Ovary (tissue), 10 donors: ENCODE measurements at places on chromosomes 1 and 21. TPM values are rescaled to one million over a fixed set of nuclear protein-coding genes. Genes with fewer than 3 reads are reported as not detected.

DNA sequence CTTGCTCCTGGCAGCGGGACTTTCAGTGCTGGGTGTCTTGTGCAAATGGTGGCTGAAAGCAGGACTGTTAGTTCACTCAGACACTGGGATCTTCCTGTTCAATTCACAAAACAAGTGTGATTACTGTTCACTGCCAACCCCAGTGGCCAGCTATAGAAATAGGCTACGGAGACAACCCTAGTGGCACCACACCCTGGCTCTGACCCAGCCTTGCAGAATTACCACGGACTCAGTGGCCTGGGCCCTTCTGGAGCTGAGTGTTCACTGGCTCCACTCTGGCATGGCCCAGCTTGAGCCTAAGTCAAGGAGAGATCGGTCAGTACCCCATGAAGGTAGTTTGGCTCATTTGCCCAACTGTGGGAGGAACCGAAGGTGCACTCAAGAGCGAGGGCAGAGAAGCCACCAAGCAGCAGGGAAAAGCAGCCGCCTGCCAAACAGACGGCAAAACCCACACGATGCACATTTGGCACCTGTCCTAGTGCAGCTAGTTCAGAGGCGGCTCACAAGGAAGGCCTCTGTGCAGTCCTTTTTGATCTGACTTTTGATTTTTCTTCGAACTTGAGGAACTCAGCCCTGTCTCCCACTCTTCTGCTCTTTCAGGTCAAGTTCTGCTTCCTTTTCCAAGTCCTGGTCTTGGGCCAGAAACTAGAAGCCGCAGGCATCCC lies 5.9 kb downstream of the KIAA2013 start:
- no peak overlapping the region for H3K27ac ChIP-seq
- DNase-seq = no peak
- H3K36me3 ChIP-seq = no peaks in the 10 kb centered on the region
- H3K4me1 ChIP-seq = peaks cover 7% of the 10 kb centered on the region
- H3K27me3 ChIP-seq = no peaks in the 10 kb centered on the region
- H3K4me3 ChIP-seq = no peak overlapping the region

GRCh38 chr1:199954699-199955098 lies 72.8 kb upstream of the NR5A2 start:
- no peak overlapping the region for H3K27ac ChIP-seq
- no peaks in the 10 kb centered on the region for H3K36me3 ChIP-seq
- H3K27me3 ChIP-seq = no peaks in the 10 kb centered on the region
- H3K4me1 ChIP-seq = no peaks in the 10 kb centered on the region

Gene CCDC190
- total RNA-seq = not detected

- no peak for DNase-seq
- H3K4me3 ChIP-seq = no peak overlapping the region
- H3K4me1 ChIP-seq = no peaks in the 10 kb centered on the region
- no peak overlapping the region for H3K27ac ChIP-seq
Measured at GRCh38 chr1:198619375-198620140, 19.3 kb upstream of the PTPRC start.

DNA sequence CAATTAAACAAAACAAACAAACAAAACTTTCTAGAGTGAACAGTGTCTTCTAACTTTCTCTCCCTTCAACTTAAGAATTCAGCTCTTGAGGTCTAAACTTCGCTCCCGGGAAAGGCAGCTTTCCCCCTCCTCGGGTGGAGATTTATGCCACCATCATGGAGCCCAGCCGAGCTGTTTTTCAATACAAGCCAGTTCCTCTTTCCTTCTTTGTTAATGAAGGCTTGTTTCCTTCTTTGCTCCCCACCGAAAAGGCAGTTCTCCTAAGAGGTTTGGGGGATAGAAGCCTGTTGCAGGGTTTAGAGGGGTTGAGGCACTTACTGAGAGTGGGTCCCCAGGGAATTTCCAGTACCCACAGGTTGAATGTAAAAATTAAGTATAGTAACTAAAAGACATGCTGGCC lies 26.5 kb downstream of the OLIG1 start:
- H3K27ac ChIP-seq = no peak overlapping the region
- H3K36me3 ChIP-seq = no peaks in the 10 kb centered on the region
- H3K4me3 ChIP-seq = no peak overlapping the region
- H3K27me3 ChIP-seq = no peaks in the 10 kb centered on the region
- no peaks in the 10 kb centered on the region for H3K4me1 ChIP-seq

Gene GUCA2A
- total RNA-seq = not detected

DNA sequence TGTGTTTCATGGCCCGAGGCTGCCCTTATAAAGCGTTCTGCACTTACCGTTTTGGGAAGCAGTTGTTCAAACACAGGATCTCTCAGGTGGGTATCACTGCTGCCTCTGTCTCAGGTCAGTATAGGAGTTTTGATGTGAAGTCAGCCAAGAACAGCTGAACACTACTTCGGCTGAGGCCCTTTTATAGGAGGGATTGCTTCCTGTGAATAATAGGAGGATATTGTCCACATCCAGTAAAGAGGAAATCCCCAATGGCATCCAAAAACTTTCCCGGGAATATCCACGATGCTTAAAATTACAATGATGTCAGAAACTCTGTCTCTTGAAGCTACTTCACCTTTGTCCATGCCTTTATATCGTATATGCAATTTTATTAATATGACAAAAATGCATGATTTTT lies at the start of gene SELE:
TSS of gene SELE (minus strand) at position 156 of the 400 bp plus-strand sequence. CDS start 467 bp downstream, outside the sequence.
- no peaks in the 10 kb centered on the region for H3K4me1 ChIP-seq
- no peaks in the 10 kb centered on the region for H3K27me3 ChIP-seq
- no peak for DNase-seq
- H3K36me3 ChIP-seq = no peaks in the 10 kb centered on the region
- H3K27ac ChIP-seq = no peak within 1 kb of the TSS

- H3K4me1 ChIP-seq = no peaks in the 10 kb centered on the region
- no peak for DNase-seq
- no peak overlapping the region for H3K4me3 ChIP-seq
- no peak overlapping the region for H3K27ac ChIP-seq
- H3K27me3 ChIP-seq = no peaks in the 10 kb centered on the region
- H3K36me3 ChIP-seq = no peaks in the 10 kb centered on the region
Measured at GRCh38 chr1:151238467-151238739, 16.1 kb upstream of the PSMD4 start.

DNA sequence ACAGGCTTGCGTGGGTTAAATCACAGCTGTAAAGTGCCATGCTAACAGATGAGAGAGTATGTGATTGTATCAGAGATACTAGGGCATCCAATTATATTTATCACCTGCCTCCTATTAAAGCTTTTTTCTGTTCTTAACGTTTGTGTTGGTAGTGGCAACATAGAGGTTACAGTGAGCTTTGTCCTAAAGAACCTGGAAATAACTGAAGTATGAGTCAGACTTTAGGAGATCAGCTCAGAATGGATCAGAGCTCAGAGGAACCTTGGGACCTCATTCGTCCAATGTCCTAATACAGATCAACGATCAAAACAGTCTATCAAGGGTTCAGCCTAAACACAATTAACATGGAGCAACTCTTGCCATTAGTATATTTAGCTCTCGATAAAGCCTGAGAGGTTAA lies 81.0 kb downstream of the RGS7 start:
- no peak overlapping the region for H3K4me3 ChIP-seq
- H3K27me3 ChIP-seq = no peaks in the 10 kb centered on the region
- no peaks in the 10 kb centered on the region for H3K36me3 ChIP-seq
- DNase-seq = no peak
- no peak overlapping the region for H3K27ac ChIP-seq
- H3K4me1 ChIP-seq = no peaks in the 10 kb centered on the region

DNA sequence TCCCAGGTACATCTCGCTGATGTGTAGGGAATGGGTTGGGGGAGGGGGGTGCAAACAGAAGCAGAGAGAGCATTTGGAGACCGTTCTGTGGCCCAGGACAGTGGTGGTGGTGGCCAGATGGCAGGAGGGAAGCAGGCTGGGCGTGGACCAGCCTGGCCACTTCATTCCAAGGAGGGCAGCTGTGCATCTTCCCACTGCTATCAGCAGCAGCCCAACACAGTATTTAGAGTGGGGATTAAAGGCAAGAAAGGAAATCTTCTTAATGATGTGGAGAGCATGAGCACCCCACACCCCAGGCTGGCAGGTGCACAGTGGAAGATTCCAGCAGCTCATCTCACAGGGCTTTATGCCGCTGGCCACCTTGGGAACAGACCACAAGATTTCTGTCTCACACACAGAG lies 198.7 kb downstream of the NPHP4 start:
- no peaks in the 10 kb centered on the region for H3K36me3 ChIP-seq
- H3K27ac ChIP-seq = no peak overlapping the region
- H3K27me3 ChIP-seq = no peaks in the 10 kb centered on the region
- DNase-seq = no peak

Gene PLOD1
- 98.1 TPM for total RNA-seq

Gene TRIM67
- total RNA-seq = not detected

GRCh38 chr1:202182040-202182877 lies 11.3 kb upstream of the LGR6 start:
- H3K4me1 ChIP-seq = no peaks in the 10 kb centered on the region
- no peak for DNase-seq
- H3K4me3 ChIP-seq = no peak overlapping the region
- no peaks in the 10 kb centered on the region for H3K36me3 ChIP-seq
- H3K27ac ChIP-seq = no peak overlapping the region
- no peaks in the 10 kb centered on the region for H3K27me3 ChIP-seq

DNA sequence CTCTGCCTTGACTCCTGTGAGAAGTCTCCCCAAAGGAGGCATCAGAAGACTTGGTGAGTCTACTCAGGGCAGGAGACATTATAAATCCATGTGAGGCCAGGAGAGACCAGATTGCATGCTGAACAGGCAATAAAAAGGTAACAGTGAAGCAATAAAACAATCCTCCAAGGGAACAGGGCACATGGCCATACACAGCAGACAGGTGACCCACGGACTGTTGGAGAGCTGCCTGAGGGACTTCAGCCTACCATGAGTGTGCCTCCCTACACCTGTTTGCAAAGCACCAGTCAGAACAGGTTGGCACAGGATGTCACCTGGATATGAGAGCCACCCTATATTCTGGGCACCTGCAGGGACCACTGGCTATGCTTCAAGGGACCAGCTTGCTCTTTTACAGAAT lies 67.6 kb downstream of the MAB21L3 start:
- H3K4me1 ChIP-seq = no peaks in the 10 kb centered on the region
- H3K27ac ChIP-seq = no peak overlapping the region
- no peaks in the 10 kb centered on the region for H3K27me3 ChIP-seq
- DNase-seq = no peak

DNA sequence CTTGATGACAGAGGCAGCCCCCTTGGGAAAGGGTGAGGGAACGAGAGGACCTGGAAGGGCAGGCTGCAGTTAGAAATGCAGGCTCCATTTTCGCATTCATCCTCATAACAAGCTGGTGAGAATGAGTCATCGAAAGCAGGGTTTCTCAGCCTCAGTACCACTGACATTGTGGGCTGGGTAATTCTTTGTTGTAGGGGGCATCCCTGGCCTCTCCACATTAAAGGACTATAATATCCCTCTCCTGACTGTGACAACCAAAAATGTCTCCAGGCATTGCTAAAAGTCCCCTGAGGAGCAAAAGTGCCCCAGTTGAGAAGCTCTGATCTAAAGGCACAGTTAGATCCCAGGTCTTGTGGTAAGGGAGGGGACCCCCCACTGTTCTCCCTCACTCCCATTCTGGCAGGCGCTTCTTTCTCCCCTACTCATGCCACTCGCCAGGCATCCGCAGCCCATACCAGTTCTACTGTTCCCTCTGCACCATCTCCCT lies 20.4 kb downstream of the KCNN3 start:
- DNase-seq = no peak
- peaks cover 3% of the 10 kb centered on the region for H3K4me1 ChIP-seq
- no peaks in the 10 kb centered on the region for H3K27me3 ChIP-seq
- H3K27ac ChIP-seq = no peak overlapping the region

DNA sequence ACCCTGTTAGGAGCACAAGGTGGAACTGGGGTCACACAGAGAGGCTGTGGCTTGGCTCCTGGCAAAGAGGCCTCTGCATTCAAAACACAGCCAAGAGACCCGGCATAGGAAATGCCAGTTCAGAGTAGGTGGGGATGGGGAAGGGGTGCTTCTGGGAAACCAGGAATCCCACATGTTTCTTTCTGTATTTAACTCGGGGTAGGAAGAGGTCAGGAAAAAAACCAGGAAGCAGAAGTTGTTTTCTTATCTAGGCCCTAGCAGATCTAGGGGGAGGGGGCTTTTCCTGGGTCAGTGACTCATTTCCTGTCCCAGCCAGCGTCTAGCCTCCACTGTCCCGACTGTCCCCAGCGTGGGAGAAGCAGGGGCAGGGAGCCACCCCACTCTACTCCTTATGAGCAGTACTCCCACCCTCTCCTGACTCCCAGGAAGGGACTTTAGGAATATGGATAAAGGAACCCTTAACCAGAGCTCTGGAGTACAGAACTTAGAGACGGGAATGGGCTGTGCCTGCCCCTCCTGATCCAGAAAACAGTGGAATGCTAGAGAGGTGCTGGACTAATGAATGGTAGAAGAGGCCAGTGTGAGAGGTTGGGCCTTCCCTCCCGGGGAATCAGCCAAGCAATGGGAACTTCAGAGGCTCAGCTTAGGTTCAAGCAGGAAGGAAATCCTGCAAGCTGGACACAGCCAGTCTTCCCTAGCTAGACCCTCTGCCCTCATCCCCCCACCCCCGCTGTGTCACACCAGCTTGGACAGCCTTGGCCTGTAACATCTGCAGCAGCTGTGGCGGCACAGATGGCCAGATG lies 5.7 kb downstream of the FHL3 start:
- H3K36me3 ChIP-seq = no peaks in the 10 kb centered on the region
- no peaks in the 10 kb centered on the region for H3K27me3 ChIP-seq
- peak overlapping the region; percentile 89 for H3K27ac ChIP-seq
- DNase-seq = peak; percentile 66
- peaks cover 31% of the 10 kb centered on the region for H3K4me1 ChIP-seq

DNA sequence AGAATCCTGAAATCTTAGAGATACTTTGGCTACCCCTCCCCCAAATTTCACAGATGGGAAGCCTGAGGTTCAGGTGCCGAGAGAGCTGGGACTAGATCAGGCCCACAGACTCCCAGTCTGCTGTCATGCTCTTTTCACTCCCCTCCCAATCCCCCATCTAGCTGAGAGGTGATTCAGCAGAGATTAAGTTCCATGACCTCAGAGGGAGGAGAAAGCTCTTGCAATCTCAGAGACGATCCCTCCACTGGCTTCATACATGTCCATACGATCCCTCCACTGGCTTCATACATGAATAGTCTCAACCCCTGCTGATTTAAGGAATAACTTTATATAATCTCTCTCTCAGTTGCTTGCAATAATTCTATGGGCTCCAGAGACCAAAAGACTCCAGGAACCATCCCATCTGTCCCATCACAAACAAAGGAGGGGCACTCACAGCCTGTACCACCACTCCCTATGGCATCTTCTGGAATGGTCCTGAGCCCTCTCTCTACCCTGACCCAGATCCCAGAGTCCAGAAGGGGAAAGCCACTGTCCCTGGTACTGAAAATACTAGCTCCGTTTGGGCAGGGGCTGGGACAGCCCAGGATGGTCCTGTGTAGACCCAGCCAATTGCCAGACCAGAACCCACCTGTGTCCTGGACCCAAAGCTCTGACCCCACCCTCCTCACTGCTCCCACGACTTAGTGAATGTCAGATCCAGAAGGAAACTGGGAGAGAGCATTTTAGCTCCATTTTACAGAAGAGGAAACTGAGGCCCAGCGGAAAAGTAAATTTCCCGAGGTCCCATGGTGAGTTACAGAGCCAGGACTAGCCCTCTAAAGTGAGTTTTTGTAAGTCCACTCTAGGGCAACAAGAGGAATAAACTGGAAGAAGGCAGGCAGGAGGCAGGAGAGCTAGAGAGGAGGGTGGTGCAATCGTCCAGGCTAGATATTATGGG lies 27.1 kb downstream of the RIMS3 start:
- H3K4me1 ChIP-seq = peaks cover 3% of the 10 kb centered on the region
- no peaks in the 10 kb centered on the region for H3K27me3 ChIP-seq
- no peak for DNase-seq
- no peaks in the 10 kb centered on the region for H3K36me3 ChIP-seq

GRCh38 chr1:30596891-30597290 lies 126.5 kb downstream of the MATN1 start:
- H3K4me3 ChIP-seq = no peak overlapping the region
- DNase-seq = no peak
- H3K27me3 ChIP-seq = no peaks in the 10 kb centered on the region
- no peaks in the 10 kb centered on the region for H3K4me1 ChIP-seq
